ENCODE measurements at places on chromosomes 13 and 19. TPM values are rescaled to one million over a fixed set of nuclear protein-coding genes. Genes with fewer than 3 reads are reported as not detected.

GRCh38 chr19:47471733-47472457 is at the start of gene SLC8A2:
TSS of gene SLC8A2 (minus strand) at chr19:47471893. CDS start at chr19:47466403, 5,490 bp downstream.
- peak; percentile 92 for DNase-seq

DNA sequence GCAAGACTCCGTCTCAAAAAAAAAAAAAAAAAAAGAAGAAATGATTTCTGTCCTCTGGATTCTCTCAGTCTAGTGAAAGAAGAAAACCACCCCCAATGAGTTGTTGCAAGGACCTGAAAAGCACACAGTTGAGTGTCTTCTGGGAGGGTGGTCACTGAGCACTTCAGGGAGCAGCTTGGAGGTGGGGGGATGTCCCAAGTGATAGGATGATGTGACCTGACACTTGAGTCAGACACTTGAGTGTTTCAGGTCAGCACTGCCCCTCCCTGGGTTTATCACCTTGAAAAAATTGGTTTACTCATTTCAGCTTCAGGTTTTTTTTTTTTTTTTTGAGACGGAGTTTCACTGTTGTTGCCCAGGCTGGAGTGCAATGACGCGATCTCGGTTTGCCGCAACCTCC is 63.2 kb downstream of the ZNF823 start:
- no peak for DNase-seq

DNA sequence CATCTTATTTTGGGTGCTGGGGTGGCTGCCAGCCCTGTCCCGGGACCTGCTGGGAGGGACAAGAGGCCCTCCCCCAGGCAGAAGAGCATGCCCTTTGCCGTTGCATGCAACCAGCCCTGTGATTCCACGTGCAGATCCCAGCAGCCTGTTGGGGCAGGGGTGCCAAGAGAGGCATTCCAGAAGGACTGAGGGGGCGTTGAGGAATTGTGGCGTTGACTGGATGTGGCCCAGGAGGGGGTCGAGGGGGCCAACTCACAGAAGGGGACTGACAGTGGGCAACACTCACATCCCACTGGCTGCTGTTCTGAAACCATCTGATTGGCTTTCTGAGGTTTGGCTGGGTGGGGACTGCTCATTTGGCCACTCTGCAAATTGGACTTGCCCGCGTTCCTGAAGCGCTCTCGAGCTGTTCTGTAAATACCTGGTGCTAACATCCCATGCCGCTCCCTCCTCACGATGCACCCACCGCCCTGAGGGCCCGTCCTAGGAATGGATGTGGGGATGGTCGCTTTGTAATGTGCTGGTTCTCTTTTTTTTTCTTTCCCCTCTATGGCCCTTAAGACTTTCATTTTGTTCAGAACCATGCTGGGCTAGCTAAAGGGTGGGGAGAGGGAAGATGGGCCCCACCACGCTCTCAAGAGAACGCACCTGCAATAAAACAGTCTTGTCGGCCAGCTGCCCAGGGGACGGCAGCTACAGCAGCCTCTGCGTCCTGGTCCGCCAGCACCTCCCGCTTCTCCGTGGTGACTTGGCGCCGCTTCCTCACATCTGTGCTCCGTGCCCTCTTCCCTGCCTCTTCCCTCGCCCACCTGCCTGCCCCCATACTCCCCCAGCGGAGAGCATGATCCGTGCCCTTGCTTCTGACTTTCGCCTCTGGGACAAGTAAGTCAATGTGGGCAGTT is 8.6 kb downstream of the CALM3 start:
- no peak for DNase-seq

Gene FCGBP
- 10.0 TPM for total RNA-seq
